H9 (cell line): ENCODE measurements at places on chromosomes 4 and X.

- DNase-seq, result peak; percentile 12
Observed at GRCh38 chr4:7196736-7197135, 4.4 kb downstream of the SORCS2 start.

GRCh38 chr4:1614049-1614448 lies 70.1 kb downstream of the FAM53A start:
- DNase-seq, result no peak

GRCh38 chrX:76366972-76367371 lies 60.5 kb upstream of the MAGEE1 start:
- no peak for DNase-seq

DNA sequence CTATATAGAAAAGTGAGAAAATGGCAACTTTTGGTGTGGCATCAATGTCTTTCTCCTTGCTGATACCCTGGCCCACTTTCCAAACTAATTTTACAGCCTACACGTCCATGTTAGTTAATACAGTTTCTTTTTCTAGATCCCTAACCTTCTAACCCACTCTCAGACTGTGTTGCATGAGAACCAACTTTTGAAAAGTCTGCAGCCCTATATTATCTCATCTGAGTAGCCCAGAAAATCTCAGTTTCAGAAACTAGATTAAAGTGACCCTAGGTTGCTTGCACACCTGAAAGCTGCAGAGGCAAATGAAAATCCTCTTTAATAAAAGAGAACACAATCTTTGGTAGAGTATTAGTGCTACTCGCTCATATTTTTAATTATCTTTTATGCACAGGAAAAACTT lies 371.6 kb upstream of the EMCN start:
- no peak for DNase-seq

GRCh38 chr4:168511780-168512489 lies 15.1 kb downstream of the PALLD start:
- peak; percentile 39 for DNase-seq

DNA sequence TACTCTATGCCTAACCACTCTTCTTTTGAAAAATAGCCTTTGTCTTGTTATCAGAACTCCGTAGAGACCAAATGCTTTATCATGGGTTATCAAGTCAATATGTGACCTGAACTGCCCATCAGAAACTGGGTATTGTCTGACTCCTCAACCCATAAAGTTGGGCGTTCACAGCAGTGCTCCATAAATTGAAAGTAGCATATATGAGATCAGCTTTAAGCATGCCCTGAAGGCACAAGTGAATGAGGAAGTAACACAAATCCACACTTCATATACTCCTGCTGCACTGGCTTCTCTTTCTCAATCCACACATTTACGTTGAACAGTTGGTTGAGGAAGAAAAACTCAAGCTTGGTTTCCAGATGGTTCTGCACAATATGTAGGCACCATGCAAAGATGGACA lies 1106.0 kb downstream of the STIM2 start:
- DNase-seq, result no peak

GRCh38 chr4:11223311-11223710 lies 205.4 kb downstream of the HS3ST1 start:
- DNase-seq, result no peak

- DNase-seq, result peak; percentile 45
Observed at GRCh38 chr4:1405636-1406393, 427 bp downstream of the NKX1-1 start.

DNA sequence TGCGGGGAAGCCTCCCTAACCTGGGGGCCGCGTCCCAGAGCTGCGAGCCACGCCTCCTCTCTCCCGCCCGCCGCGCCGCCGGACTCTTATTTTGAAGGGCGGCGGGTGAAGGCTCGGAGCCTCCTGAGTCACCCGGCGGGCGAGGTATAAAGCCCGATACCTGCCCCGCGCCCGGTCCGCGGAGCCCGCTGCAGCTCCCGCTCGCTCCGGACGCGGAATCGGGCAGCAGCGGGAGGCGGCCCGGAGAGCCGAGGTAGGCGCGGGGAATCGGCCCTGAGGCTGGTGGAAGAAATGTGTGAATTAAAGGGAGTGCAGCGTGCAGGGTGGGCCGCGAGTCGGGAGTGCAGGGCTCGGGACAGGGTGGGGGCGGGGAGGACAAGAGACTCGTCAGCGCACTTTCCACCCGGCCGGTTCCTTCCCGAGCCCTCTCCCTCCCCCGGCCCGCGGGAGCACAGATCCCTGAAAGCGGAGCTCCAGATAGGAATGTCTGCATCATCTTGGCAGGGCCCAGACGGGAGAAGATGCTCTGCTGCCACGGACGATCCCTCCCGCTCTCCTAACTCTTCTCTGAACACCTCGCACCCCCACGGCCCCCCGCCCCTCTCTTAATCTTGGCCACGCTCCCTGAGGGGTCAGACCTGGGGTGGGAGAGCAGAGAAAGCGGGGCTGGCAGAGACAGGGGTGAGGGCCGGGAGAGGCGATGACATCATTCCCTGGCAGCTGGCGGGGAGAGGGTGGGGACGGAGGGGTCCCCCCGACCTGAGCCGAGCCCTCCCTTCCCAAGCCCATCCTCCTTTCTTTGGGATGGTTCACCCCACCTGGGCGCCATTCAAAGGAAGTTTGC lies 177.9 kb downstream of the CBR4 start:
- peak; percentile 83 for DNase-seq

DNA sequence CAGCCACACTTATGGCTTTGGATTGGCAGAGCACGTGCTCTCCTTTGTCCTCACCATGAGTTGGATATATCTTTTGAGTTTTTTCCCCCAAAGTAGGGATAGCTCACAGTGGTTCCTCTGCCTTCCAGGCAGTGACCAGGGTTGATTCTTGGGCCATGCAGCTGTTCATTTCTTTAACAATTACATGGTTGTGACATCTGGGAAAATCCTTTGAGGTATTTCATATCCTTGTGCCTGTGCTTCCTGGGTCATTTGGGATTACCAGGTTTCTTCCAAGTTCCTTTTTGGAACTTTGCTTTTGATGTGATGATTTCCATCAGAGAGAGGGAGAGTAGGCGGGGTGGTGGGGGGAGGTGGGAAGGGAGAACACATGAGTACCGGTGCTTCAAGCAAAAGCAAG lies 15.6 kb downstream of the BCORL1 start:
- no peak for DNase-seq

- DNase-seq, result no peak
Observed at GRCh38 chr4:78482281-78482680, 69.3 kb upstream of the ANXA3 start.

- no peak for DNase-seq
Observed at GRCh38 chr4:153747406-153747955, 12.3 kb downstream of the RNF175 start.

DNA sequence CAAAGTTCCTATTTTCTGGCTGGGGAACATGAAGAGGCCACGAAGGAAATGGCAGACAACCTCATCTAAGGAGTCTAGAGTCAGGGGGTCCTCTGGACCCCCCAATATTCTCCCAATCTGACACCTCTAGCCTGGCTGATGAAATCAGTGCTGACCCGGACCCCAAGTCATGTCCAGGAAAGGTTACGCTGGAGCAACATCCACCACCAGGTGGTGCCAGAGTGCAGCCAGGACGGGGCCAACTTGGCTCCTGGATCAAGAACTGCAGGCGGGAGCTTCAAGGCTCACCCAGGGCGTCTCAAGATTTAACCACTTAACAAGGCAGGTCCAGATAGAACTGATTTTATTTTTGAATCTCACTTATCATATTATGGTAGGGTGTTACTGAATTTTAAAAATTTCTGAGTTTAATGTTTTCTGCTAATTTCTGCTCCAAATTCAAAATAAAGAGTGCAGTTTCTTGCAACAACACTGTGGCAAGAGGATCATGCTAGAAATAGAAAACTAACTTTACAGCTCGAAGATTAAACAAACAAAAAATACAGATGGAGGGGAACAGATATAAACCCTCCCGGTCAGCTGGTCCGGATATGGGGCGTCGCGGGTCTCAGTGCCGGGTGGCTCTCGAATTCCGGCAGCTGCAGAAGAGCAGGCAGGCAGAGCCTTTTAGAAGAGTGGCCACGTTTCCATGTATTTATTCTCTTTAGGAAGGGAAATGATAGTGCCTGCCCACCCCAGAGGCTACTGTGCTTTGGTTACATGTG lies 135.5 kb downstream of the AFAP1 start:
- DNase-seq, result peak; percentile 88

GRCh38 chrX:39898147-39898546 lies 199.6 kb downstream of the BCOR start:
- no peak for DNase-seq

DNA sequence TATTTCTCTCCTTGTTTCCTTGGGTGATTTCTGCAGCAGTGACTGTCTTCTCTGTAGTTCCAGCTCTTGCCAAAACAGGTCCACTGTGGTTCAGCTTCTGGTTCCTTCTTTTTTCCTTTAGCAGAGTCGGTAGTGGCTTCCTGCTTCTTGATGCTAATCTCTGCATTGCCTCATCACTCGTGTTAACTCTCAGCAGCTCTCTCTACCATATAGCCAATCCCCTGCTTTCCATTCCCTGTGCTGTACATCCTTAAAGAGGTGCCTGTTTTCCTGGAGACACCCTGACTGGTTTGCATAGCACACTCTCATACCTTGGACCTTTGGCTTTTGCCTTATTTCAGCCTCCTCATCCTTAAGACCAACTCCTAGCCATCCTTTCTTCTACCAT lies 191.2 kb upstream of the LNX1 start:
- no peak for DNase-seq

GRCh38 chr4:119933606-119934005 lies 133.0 kb downstream of the MAD2L1 start:
- DNase-seq, result no peak

DNA sequence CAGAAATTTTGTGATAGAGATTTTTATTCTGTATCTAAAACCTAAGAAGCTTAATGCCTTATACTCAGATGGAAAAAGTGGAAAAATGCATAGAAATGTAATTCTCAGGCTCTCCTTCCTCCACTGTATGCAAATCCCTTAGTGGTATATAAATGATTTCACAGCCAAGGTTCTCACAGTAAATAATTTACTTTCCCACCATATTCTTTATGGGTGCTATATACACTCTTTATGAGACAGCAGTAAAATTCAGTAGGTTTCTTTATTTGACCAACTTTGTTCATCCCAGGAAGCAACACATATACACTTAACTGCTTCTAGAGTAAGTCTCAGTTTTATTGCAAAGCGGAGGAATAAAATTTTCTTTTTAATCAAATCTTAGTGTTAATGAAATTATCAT lies 1399.7 kb downstream of the PCDH7 start:
- no peak for DNase-seq

DNA sequence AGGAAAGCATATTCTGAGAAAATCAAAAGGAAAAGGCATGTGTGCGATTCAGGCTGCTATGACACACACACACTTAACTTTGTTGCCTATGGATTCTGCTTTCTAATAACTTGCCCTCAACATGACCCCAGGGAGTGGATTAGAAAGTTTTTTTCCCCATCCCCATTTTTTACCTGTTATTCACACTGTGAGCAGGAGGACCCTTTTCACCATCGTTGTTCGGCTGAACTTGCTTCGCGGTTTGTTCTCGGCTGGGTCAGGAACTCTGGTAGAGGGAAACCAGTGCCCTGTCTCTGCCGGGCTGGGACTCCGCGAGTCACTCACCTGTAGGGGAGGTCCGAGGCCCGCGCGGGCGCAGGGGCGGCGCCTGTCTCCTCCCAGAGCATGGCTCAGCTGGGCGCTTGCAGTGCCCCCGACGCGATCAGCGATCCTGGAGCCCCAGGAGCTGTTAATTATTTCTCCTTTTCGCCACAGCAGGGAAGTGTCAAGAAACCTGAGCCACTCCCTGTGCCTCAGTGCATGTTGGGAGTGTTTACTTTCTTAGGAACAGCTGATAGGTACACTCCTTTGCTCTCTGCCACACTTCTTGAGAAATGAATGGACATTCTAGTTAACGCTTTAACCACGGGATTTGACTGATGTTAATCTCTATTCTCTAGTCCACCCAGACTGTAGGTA lies at the start of gene RASSF6:
Gene RASSF6 (minus strand): TSS at position 322 of the 678 bp plus-strand sequence. CDS start 8,641 bp downstream, outside the sequence.
- peak; percentile 86 for DNase-seq

- no peak for DNase-seq
Observed at GRCh38 chr4:166896254-166896653, 338.0 kb downstream of the SPOCK3 start.

DNA sequence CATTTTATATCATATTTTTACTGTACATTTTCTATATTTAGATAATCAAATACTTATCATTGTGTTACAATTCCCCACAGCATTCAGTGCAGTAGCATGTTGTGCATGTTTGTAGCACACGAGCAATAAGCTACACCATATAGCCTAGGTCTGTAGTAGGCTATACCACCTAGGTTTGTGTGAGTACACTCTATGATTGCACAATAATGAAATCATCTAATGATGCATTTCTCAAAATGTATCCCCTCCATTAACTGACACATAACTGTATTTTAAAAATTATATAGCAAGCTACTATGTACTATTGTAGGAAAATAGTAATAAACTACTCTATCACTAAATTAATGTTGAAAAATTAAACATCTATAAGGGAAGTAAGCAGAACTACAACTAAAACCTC lies 518.4 kb upstream of the PABPC4L start:
- DNase-seq, result no peak

DNA sequence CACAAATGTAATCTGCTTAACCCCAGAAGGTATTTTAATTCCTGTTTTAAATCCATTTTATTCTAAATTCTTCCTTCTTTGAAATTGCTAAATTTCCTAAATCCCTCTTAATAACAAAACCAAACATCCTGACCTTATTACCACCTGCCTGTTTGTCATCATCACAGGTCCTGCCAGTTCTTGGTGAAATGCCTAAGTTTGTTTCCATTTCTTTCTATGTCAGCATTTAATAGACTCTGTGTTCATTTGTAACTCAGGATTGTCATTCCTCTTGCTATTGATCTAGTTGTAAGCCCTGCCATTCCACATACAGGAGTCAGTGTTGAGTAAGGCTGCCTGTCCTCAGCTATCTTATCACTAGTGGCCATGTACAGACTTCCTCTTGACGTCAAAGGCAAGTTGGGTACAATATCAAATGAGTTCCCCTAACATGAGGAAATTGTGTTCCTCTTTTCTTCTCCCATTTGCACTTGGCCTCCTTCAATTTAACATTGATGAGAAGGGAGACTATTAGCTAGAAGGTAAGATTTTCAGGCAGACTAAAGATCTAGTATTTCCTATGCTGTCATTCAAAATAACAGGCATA lies 440.1 kb downstream of the AFF2 start:
- DNase-seq, result no peak

DNA sequence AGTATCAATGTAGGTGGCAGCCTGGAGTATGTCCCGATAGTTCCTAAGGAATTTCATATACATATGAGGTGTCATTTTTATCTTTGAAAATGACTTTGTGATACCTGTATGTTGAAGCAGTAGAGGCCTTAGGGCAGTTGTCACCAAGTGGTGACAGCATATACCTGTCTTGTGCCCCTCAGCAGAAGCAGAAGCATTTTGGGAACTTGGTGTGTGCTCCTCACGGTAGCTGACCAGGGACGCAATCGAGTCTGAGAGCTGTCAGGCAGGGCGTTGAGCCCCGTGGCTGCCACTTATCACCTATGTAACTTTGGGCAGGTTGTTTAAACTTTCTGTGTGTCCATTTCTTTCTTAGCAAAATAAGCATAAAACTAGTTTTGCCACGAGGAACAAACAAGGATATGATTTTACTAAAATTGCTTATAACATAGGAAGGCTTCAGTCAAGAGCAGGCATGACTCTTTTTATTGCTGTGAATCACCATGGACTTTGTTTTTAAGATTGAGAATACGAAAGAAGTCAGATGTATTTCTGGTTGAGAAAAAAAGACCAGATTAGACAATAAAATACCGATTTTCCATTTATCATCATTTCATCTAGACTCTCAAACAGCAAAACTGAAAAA lies 161.5 kb downstream of the CPE start:
- no peak for DNase-seq
